Sciatic nerve (tissue), 2 donors: ENCODE measurements at places on chromosomes 1 and 21. TPM values are rescaled to one million over a fixed set of nuclear protein-coding genes. Genes with fewer than 3 reads are reported as not detected.
A peak's percentile ranks its signal among the peaks of the same experiment; 100 is the strongest.

DNA sequence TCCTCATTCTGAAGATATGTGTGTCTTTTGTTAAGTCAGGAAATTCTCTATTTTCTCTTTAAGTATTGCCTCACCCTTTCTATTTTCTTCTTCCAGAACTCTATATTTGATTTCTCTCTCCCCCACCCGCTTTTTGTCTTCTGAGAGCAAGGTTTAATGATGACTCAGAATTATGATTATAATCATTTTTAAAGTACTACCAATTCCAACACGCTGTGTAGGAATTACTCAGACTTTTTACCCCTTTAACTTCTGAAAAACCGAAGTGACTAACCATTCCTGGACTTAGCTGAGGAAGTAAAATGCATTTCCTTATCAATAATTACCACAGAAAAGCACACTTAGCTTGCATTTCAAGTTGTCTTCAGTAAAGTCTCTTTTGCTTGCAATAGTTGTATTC, 20.8 kb upstream of the SCYL3 start:
- no peak for DNase-seq

GRCh38 chr1:235758931-235759330, 107.8 kb downstream of the LYST start:
- no peak for DNase-seq

- no peak for DNase-seq
Observed at GRCh38 chr21:40639616-40640194, 207.3 kb downstream of the DSCAM start.

GRCh38 chr21:27722095-27722494, 755.2 kb upstream of the ADAMTS5 start:
- no peak for DNase-seq

GRCh38 chr21:41229509-41230248, 61.7 kb downstream of the BACE2 start:
- DNase-seq: peak; percentile 25

- no peak for DNase-seq
Observed at GRCh38 chr1:103461161-103462105, 64.1 kb upstream of the RNPC3 start.

DNA sequence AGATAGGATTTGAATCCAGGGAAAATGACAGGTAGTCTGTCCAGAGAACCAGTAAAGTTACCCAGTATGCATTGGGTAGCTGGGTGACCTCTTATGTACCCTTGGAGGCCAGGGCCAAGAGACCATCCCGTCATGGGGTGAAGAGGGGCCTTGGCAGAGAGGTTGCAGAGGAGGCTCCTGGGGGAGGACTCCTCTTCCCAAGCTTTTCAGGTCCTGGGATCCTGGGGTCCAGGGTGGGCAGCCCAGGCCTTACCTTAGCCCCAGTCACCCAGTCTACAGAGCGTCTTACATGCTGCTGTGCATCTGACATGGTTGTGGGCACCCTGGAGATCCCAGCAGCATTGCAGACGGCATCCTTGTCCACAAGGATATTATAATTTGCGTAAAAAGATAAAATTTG, 14.0 kb downstream of the PMF1 start:
- no peak for DNase-seq

- DNase-seq: no peak
Observed at GRCh38 chr1:24410750-24411149, 2.8 kb downstream of the STPG1 start.

GRCh38 chr1:155892796-155893195, 18.4 kb downstream of the RIT1 start:
- no peak for DNase-seq

DNA sequence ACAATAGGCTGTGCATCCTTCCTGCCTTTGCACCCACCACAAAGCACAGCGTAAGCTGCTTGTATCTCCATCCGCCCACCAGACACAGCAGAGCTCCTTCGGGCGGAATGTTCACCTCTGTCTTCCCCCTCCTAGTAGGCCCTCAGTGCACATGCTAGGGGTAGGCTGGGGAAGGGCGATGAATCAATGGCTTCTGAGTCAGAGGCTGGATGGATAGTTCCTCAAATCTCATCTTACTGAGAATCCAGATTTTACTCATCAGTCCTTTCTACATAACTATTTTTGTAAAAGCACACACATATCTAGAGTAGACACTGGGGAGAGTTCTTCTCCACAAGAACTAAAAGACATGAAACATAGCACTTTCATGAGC, 73.8 kb downstream of the BCAR3 start:
- no peak for DNase-seq

GRCh38 chr1:167197236-167197635, 23.4 kb upstream of the POU2F1 start:
- DNase-seq: no peak

DNA sequence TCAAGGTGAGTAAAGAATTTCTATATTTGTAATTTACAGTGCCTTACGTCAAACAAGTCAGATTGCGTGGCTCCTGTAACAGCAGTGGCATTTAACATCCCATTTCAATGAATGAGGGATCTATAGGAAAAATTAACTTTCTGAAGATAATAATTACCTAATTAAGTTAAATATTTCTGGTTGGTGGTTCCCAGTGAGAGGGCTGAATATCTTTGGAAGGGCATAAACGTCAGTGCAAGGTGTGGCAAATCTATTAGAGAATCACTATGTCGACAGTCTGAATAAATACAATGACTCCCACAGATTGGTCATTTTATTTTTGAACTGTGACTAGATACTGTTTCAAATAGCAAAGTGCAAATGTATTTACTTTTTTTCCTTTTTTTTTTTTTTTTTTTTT, 80.0 kb downstream of the S1PR1 start:
- no peak for DNase-seq

GRCh38 chr1:37305841-37306240, 168.5 kb upstream of the ZC3H12A start:
- no peak for DNase-seq

- DNase-seq: no peak
Observed at GRCh38 chr1:201316556-201316955, 33.2 kb downstream of the PKP1 start.

Gene ZNF672
- total RNA-seq: 27.6 TPM

Gene OLIG2
- not detected for total RNA-seq

Gene FAM131C
- not detected for total RNA-seq

Gene IRF2BP2
- total RNA-seq: 142 TPM

Gene ANKRD13C
- 33.2 TPM for total RNA-seq

Gene ASTN1
- total RNA-seq: 0.36 TPM
